Fibroblast of gingiva (primary cell): ENCODE measurements at places on chromosomes 12 and 14.

- peak; percentile 26 for DNase-seq
These were observed 171.2 kb downstream of the CEP128 start for GRCh38 chr14:80770114-80770908.

- DNase-seq: no peak
These were observed 198.9 kb downstream of the ZFP36L1 start for GRCh38 chr14:68593806-68594536.

DNA sequence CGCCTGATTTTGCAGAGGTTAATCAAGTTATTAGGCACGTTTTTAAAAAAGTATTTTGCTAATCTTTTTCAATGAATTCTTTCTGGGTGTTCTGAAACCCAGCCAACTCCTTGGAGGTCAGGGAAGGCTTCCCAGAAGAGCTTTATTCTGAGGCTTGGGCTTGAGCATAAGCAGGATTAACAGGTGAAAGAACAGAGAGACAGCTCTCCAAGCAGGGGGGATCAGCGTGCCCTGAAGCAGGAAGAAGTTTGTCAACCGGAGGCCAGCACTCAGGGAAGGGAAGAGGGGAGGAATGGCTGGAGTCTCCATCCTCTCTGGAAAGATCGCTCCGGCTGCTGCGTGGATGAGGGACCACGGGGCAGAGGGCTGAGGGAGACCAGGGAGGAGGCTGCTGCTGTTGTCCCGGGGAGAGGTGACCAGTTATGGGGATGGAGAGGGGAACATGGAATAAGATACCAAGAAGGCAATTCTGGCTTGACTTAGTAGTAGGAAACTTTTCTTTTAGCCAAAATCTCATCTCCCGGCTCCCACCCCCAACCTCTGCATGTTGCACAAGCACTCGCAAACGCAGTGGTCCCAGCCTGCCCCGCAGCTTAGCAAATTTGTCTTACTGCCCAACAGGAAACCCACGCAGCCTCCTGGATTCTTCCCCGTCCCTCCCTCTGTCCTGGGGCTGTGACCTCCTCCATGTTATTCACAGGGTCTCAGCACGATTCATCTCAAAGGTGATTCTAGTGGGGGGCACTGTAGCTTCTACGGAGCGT, 1.1 kb upstream of the SSH1 start:
- DNase-seq: no peak

- no peak for DNase-seq
These were observed 90.0 kb downstream of the PPM1H start for GRCh38 chr12:62844915-62845314.

DNA sequence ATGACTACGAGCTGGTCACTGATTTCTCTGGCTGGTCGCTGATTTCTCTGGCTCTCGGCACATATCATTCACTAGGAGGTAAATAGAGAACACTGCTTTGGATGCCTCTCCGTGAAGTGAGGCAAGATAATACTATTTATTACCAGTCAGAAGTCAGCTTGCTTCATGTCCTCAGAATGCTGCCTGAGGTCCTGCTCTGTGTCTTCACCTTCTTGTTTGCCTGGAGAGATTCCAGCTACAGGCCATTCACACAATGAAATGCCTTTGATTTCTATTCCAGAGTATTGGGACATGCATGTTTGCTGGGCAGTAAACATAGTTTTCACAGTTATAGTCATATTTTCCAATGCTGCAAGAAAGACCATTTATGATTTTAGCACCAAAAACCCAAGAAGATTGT, 106.7 kb downstream of the AEBP2 start:
- DNase-seq: peak; percentile 76

DNA sequence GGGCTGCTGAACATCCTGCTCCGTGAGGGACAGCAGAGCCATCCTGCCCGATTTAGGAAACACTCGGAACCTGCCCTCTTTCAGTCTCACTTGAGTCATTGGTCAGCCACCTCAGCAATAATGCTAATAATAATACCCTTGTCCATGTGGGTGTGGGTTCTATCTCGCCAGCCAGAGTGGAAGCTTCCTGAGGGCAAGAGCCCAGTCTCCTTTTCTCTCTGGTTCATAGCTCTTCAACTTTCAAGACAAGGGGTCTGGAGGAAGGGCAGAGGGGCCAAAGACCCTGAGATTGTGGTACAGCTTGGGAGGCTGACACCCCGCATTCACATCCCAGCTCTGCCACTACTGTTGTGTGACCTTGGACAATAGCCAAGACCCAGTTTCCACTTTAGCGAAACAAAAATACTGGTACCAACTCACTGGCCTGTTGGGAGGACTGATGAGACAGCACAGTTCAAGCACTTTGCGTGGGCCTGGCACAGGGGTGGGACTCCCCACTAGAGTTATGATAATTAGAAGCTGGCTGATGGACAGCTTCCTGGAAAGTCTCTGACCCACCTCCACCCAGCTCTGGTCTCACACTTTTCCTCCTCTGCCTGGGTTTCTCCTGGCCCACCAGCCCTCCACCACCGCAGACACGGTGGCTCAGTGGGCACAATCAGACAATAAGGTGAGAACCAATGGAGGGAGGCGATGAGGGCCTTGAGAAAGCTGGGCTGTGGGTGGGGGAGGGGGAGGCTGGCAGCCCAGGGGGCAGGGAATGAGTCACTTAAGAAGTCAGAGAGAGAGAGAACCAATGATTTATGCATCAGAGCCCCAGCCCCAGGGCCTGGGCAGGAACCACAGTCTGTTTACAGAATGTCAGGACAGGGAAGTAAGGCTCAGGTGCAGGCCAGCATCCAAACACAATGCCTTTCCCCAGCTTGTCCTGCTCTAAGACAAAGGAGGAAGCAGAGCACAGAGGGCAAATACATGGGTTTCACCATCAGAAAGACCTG, 9.6 kb downstream of the FAIM2 start:
- DNase-seq: no peak

DNA sequence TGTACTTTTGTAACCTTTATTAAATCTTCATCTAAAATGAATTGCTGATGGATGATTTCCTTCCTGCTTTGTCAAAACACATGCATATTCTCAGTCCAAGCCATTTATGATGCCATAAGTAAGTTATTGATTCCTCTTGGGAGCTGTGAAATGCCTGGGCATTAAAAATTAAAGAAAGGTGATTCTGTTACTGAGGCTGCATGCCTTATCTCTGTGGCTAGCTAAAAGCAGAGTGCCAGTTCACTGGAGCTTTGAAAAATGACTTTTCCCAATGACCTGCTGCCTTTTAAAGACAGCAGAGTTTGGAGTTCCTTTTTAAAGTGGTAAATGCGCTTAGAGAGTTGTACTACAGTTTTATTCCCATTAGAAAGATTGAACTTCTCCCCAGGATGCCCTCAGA, 152.1 kb downstream of the TMTC2 start:
- DNase-seq: no peak

DNA sequence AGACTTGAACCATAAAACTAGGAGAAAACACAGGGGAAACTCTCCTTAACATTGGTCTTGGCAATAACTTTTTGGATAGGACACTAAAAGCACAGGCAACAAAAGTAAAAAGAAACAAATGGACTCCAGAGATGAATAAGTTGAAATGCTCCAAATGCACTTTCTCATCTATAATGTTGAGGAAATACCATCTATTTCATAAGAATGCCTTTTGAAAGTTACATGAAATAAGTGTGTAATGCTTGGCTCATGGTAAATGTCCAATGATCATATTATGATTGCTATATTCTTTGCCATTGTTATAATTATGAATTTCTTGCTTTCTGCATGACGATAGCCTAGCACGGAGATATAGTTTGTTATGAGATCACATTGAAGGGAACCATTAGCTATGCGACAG, 19.8 kb downstream of the PDE6H start:
- DNase-seq: no peak

DNA sequence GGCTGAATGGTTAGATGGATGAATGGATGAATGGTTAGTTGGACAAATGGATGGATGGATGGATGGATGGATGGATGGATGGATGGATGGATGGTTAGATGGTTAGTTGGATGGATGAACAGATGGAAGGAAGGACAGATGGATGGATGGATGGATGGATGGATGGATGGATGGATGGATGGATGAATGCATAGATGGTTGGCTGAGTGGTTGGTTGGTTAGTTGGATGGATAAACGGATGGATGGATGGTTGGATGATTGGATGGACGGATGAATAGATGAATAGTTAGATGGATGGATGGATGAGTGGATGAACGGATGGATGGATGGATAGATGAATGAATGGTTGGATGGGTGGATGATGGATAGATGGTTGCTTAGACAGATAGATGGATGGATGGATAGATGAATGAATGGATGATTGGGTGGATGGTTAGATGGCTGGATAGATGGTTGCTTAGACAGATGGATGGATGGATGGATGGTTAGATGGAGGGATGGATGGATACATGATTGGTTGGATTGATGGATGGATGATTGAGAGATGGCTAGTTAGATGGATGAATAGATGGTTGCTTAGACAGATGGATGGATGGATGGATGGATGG, 48.8 kb upstream of the HSPB8 start:
- DNase-seq: no peak

DNA sequence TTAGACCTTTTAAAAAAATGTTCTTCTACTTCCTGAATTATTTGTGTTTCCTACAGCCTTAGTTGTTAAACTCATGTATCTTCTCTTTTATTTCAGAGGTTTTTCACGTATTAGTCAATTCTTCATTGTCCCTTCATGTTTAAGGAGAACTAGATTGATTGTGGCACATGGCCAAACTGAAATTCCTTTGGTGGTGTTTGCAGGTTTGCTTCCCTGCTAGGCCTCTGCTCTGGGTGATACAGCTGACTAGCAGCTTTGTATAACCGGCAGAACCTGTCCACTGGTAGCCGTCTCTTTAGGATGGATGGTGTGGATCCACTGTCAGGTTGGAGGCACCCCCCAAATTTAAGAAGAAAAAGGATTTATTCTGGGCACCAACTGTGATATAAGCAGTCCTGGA, 262.1 kb downstream of the FBXL14 start:
- DNase-seq: no peak

GRCh38 chr12:117686911-117687377, 281.8 kb downstream of the KSR2 start:
- DNase-seq: peak; percentile 23

DNA sequence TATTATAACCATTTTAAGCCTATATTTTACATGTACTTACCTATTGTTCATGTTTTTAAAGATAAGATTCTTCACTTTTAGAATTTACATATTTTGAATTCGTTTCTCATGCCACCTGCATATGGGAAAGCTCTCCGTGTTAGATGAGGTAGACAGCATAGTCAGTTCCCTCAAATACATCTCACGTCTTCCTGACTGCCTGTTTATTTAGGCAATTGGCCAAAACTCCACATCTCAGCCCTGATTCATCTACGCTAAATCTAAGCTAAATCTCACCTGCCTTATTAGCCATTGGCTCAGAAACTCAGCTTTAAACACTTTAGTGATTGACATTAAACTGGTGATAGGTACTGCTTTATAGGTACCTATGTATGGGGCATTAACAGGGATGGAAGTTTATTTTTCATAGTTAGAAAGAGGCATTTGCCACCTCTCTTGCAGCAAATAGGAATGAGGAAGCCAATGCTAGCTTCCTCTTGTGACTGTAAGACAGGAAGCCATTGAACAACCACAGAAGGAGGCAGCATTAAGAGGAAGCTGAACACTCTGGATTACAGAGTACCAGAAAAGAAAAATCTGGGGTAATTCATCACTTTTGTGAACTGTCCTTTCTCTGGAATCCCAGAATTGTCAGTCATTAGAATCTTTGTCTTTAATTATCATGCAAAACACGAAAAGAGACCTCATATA, 111.9 kb downstream of the LRFN5 start:
- no peak for DNase-seq

DNA sequence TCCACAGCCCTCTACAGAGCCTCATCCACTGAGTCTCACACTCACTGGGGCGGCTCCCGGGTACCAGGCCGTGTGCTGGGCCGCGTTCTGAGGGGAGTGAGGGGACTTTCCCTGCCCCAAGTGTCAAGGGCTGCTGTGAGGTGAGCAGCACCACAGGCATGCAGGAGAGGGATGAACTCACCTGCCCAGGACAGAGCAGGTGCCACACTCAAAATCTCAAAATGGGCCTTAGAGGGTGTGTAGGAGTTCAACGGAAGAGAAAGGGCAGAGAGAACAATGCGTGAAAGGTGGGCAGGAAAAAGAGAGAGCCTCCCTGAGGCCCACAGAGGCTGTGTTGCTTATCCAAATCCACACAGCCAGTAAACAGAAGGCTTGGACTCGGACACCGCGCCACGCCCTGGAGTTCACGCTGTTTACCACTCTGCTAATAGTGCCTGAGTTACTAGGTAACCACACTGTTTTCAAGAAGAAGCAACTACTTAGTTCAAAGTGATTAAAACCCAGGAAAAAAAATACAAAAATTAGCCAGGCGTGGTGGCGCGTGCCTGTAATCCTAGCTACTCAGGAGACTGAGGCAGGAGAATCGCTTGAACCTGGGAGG, 32.7 kb downstream of the TSPAN11 start:
- DNase-seq: no peak

GRCh38 chr12:6405963-6406362, 22.0 kb downstream of the LTBR start:
- no peak for DNase-seq

GRCh38 chr14:82724316-82724715, 1190.7 kb upstream of the SEL1L start:
- DNase-seq: no peak

DNA sequence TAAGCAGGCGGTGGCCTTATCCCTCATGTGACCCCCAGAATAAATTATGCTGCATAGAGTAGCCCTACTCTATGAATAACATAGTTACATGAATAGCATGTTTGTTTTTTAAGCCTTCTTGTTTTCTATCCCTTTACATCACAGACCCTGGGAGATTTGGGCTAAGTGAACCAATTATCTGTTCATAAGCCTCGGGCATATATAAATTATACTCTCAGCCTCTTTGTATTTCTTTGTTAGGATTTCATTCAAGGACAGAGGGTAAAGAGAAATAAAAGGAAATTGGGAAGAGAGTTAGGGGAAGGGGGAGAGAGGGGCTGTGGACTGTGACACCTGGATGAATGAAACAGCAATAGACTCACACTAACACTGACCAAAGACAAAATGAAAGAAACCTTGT, 35.3 kb upstream of the RTRAF start:
- no peak for DNase-seq

- DNase-seq: peak; percentile 15
These were observed 208.5 kb downstream of the C12orf50 start for GRCh38 chr12:87820524-87821202.

DNA sequence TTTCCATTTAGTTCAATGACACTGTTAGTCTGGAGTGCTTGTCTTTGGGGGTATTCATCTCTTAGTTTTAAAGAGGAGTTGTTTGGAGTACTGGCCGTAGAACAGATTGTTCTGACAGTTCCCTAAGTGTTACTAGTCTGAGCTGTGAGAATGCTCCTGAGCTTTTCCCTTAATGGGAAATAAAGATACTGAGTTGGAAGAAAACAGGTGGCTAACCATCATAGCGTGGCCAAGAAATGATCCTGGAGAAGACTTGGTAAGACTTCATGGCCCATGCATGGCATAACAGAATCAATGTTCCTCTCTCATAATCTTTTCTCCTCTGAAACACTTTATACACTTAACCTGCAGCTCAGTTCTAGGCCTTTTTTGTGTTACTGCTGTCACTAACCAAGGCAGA, 6.2 kb downstream of the CALM1 start:
- DNase-seq: no peak
